ENCODE measurements at places on chromosomes 6 and 20.

GRCh38 chr20:23627501-23627900 lies 10.3 kb downstream of the CST3 start:
- no peak for DNase-seq

- DNase-seq = no peak
These were observed at the start of gene KIF13A for GRCh38 chr6:17987447-17987696. Gene KIF13A (minus strand): TSS chr6:17987635. CDS start chr6:17987463, 172 bp downstream.

DNA sequence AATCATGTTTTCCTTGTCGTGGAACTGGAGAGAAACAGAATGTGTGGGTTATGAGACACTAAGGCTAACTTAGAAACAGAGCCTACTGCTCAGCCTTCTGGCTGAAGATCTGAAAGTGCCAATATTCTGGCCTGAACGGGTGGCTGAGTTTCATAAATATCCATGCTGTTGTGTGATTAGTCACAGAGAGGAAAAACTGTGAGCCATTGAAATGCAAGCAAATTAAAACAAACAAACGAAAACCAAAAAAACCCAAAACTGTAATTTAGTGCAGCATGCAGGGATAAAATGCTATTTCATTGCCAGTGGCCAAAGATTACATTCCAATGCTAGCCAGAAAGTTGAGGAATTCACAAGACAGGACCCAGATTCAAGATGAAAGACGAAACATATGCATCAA lies 315.1 kb downstream of the UBE3D start:
- no peak for DNase-seq

DNA sequence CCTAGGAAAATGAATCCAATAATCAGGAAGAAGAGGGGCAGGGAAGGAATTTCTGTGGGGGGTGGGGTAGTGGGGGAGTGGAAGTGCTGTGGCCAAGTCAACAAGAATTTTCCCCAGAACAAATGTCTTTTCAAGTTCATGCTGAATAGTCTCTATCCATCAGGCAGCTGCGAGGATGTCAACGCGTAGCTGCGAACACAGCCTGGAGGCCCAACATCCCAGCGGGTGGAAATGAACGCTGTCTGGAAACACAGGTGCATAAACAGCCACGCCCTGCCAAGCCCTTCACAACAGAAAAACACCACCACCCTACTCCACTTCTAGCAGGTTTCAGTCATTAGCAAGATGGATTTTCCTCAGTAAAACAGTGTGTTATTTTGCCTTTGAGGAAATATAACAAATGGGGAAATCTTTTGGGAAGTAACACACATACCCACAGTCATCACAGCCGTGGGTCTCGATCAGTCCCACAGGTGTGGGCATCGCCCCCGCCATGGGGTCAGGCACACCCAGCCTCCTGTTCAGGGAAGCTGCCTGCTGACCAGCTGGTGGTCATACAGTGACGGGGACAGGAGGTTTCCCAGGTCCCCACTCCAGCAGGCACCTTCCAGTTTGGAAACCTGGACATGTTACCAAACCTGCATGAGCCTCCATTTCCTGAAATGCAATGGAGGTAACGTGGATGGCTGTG lies 112.1 kb upstream of the THBS2 start:
- DNase-seq = no peak

GRCh38 chr20:7975851-7976414 lies 35.7 kb upstream of the HAO1 start:
- DNase-seq = no peak

DNA sequence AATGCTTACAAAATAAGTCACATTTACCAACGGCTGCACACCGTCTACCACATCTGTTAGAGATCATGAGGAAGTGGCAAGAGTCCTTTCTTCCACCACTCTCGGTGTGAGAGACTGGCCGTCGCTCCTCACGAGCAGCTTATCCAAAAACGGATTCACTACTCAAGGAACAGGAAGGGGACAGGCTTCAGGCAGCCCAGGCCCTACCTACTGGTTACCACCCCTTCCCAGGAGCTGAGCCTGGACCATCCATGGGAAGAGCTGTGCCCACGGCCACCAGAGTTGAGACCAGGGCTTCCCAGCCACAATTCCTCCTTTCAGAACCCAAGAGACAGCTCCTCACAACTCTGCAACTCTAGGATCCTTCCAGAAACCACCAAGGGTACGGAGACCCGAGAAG lies 37.0 kb downstream of the FOXF2 start:
- DNase-seq = no peak

All from activated CD4-positive, alpha-beta memory T cell treated with anti-CD3 and anti-CD28 coated beads, Interleukin-2, amount 10 ng/mL, durations not matched to agents 7 days and 5 days (primary cell).